ENCODE measurements at places on chromosomes 1 and 21.

GRCh38 chr1:236163463-236164153, 21.3 kb downstream of the GPR137B start:
- no peak for DNase-seq

GRCh38 chr1:154743526-154744036, 126.5 kb downstream of the KCNN3 start:
- DNase-seq = no peak

- DNase-seq = no peak
Measured at GRCh38 chr1:15101801-15102200, 51.7 kb upstream of the TMEM51 start.

- no peak for DNase-seq
Measured at GRCh38 chr1:85427331-85427730, 37.6 kb downstream of the DDAH1 start.

DNA sequence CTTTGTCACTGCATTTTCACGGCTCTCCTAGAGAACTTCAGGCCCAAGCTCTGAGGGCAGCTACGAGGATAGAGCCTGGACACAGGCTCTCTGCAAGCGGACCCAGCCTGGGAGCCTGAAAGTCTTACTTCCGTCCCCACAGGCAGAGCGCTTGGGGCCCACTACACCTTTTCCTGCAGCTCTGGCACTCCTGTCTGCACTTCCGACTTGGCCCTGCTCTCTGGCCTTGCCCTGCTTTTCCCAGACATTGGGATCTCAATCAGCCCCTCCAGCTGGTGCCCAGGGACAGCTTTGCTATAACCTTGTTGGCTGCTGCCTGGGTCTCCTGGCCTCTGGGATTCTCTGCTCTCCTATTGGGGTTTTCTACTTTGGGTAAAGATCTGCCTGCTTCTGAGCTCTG, 27.6 kb downstream of the WNT4 start:
- no peak for DNase-seq

- DNase-seq = no peak
Measured at GRCh38 chr1:23592209-23592892, 33.0 kb upstream of the ID3 start.

Data from esophagus squamous epithelium (tissue), 5 donors.